Kidney epithelial cell (primary cell): ENCODE measurements at places on chromosomes 12 and 14. TPM values are rescaled to one million over a fixed set of nuclear protein-coding genes. Genes with fewer than 3 reads are reported as not detected.

DNA sequence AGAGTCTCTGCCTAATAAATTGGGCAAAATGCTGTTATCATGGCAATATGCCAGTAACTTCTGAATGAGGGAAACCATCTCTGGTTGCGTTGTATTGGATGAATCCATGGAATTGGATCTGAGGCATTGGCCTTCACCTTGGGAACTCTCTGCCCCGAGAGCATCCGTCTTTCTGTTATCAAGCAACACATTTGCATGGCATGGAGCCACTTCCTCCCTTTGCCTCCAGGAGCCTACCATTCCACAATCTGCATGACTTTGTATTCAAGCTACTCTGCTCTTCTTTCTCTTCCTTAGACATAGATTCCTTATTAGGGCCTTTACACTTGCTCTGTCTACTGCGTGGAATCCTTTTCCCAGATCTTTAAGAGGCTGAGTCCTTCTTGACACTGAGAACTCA lies 57.2 kb downstream of the RIC8B start:
- no peak for DNase-seq

GRCh38 chr14:68404652-68405183 lies 388.1 kb downstream of the ZFP36L1 start:
- no peak for DNase-seq

DNA sequence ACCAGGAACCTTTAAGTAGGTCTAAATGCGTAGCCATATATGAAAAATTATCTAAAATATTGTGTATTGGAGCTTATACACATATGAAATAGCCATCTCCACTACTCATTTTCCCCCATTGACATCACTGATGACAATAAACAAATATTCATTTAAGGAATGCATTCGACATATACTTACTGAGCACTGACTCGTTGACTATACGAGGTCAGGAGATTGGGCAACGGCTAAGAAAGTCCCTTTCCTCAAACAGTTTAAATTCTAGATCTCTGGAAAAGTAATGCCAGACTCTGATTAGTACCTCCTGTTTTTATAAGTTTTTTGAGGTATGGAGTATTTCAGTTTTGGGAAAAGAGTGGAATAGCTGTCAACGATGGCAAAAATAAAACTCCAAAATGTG lies 139.4 kb upstream of the DIO2 start:
- no peak for DNase-seq

DNA sequence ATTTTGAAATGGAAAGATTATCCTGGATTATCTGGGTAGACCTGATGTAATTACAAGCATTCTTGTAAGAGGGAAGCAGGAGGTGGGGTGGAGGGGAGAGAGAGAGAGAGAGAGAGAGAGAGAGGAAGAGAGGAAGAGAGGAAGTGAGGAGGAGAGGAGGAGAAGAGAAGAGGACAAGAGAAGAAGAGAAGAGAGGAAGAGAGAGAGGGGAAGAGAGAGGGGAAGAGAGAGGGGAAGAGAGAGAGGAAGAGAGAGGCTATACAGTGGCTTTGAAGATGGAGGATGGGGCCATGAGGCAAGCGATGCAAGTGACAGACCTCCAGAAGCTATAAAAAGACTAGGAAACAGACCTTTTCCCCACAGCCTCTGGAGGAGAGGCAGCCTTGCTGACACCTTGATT lies 13.7 kb upstream of the CHST11 start:
- no peak for DNase-seq

GRCh38 chr12:71233083-71233482 lies 75.3 kb upstream of the TSPAN8 start:
- DNase-seq: no peak

- no peak for DNase-seq
These were observed 5.4 kb downstream of the ANKRD13A start for GRCh38 chr12:110004598-110004997.

DNA sequence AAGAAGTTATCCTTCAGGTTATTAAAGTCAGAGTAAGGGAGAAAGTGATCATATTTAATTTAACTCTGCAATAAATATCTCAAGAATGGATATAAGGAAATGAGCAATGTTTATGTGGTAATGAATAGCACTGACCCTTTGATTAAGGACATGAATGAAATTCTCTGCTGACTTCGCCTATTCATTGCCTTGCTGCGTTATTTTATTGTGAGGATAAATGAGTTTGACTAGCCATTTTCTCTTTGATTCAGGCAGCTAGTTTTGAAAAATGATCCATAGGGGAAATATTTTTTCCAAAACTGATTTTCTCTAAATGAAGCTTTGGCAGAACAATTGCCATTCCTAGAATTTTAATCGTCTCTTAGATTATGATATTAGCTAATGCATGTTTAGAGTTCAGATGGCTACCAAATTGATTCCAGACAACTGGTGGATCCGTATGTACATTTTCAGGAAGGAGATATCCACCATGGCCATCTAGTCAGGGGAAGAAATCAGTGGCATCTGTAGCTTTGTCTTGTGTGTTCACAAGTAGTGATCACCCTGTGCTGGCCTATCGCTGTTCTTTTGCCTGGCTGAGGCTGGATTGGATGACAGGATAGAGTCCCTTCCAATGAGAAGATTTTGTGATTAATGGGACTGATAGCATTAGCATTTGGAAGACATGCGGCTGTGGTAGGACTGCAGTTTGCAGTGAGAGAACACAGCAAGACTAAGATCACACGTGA lies 302.3 kb upstream of the RGS6 start:
- no peak for DNase-seq

DNA sequence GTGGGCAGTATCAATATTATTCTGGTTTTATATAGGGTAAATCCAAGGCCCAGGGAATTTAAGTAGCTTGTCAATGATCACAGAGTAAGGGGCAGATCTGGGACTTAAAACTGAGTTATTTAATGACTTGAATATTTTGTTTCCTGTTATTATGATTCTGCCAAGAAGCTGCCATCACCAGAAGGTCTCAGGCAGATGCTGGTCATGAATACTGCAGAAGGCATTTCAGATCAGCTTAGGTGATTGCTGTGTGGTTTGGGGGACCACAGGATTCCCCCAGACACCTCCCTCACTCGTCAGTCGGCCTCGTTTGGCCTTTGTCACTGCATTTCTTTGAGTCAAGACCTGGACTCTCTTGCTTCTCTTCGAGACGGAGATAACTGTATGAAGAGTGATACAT lies 47.7 kb upstream of the EVL start:
- DNase-seq: no peak

- DNase-seq: no peak
These were observed 30.2 kb downstream of the TTC9 start for GRCh38 chr14:70671652-70672644.

- DNase-seq: no peak
These were observed 8.0 kb downstream of the DGKA start for GRCh38 chr12:55938826-55939501.

DNA sequence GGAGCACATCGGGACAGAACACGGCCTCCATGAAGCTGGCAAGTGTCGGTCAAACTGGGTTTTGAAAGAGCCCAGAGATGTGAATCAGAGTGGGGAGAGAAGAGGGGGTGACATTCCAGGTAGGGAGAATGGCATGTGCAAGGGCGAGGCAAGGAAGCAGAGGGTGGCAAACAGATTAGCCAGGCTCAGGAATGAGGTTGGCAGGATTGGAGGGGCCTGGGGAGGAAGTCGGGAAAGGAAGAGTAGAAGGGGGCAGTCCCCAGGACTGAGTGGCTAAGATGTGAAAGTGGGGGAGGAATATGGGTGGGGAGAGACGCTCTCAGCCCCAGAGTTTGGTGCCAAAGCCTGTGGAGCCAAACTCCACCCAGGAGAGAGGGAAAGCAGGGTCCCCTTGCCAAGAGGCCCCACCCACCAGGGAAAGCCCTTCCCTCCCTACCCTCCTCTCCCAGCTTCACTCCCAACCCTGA lies 5.5 kb upstream of the HDAC7 start:
- no peak for DNase-seq

GRCh38 chr12:8905546-8905945 lies 8.8 kb upstream of the PHC1 start:
- no peak for DNase-seq

DNA sequence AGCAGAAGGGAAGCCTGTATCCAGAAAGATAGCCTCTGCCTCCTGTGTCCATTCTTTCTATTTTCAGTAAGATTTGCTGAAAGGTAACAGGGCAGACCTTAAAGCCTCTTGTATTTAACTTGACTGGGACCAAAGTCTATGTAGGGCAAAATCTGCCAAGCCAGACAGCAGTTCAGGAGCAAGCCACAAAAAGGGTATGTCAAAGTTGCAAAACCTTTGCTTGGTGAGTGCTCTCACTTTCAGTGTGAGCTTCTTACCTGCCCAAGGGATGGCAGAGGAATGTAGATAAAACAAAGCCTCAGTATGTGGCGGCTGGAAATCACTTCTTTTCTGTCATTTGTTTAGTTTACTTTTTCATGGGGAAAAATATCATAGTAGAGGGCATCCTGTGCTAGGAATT lies 63.1 kb downstream of the PLEKHG7 start:
- no peak for DNase-seq

GRCh38 chr12:111687255-111687654 lies 1.4 kb downstream of the ACAD10 start:
- no peak for DNase-seq

DNA sequence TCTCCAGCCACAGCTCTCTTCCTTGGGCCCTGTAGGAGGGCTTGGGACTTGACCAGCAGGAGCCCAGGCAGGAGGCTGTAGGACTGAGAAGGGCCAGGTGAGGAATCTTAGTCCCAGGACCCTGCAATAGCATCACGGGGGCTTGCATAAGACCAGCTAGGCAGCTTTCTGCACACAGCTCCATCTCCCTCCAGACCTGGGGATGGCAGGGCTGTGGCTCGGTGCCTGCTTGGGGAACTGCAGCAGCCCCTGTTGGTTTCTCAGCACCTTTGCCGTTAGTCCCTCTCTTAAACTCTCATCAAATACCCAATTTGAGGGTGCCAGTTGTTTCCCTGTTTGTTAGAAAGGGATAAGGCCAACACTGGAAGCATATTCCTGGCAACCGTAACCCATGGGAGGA lies 14.3 kb downstream of the DIO3 start:
- DNase-seq: no peak

GRCh38 chr12:22781339-22781738 lies 156.4 kb downstream of the ETNK1 start:
- no peak for DNase-seq

ZNF84 gene
- total RNA-seq: 28.4 and 28.5 TPM in 2 replicates

ZBTB25 gene
- total RNA-seq: 7.4 and 10.1 TPM in 2 replicates

FGD4 gene
- total RNA-seq: 11.0 and 17.5 TPM in 2 replicates

FOXN3 gene
- total RNA-seq: 34.5 and 49.4 TPM in 2 replicates

FGF23 gene
- total RNA-seq: not detected in 2 replicates

MYG1 gene
- 73.1 and 75.3 TPM in 2 replicates for total RNA-seq

TOMM20L gene
- total RNA-seq: not detected in 2 replicates

GUCY2C gene
- total RNA-seq: not detected in 2 replicates

SLC17A8 gene
- total RNA-seq: under 0.01 TPM in 1 of 2 replicates, not detected in the other
